Cardiac fibroblast (primary cell): ENCODE measurements at places on chromosomes 7 and 10.

DNA sequence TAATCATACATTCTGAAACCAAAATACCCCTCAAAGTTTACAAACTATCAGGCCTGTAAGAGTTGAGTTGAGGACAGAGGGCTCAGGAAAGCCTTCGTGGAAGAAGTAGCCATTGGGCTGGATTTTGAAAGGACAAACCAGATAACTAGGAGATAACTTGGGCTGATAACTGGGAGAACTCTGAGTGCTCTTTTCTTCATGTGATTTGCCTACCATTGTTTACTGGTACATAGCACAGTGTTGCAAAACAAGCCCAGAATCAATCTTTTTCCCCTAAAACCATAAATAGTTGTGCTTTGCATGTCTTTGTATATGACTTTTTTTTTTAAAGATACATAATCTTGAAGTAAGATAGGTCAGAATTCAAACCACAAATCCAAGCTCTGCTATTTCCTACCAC lies 106.7 kb upstream of the ITGB1 start:
- no peak for DNase-seq

GRCh38 chr7:147014286-147014955 lies 897.8 kb downstream of the CNTNAP2 start:
- DNase-seq, result peak; percentile 79

GRCh38 chr7:14446829-14447228 lies 455.7 kb downstream of the DGKB start:
- DNase-seq, result no peak

GRCh38 chr10:71482620-71483019 lies 85.9 kb downstream of the CDH23 start:
- no peak for DNase-seq

- DNase-seq, result no peak
These were observed 230.2 kb upstream of the HPS1 start for GRCh38 chr10:98676895-98677294.
